ENCODE measurements at places on chromosomes 7 and 10.

- no peak for DNase-seq
Measured at GRCh38 chr10:77045085-77045484, 592.5 kb downstream of the KCNMA1 start.

- DNase-seq: no peak
Measured at GRCh38 chr7:148447221-148447849, 143.2 kb upstream of the C7orf33 start.

DNA sequence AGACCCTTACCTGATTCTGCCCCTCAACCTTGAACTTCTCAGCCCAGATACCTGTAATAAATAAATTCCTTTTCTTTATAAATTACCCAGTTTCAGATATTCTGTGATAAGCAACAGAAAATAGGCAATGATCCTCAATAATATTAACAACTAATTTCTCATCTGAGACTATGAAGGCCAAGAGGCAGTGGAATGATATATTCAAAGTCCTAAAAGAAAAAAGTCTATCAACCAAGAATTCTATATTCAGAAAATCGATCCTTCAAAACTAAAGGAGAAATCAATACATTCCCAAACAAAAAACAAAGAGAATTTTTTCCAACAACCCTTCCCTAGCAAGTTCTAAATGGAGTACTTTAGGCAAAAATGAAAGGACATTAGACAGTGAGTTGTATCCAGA, 279.6 kb downstream of the PTPRN2 start:
- DNase-seq: no peak

DNA sequence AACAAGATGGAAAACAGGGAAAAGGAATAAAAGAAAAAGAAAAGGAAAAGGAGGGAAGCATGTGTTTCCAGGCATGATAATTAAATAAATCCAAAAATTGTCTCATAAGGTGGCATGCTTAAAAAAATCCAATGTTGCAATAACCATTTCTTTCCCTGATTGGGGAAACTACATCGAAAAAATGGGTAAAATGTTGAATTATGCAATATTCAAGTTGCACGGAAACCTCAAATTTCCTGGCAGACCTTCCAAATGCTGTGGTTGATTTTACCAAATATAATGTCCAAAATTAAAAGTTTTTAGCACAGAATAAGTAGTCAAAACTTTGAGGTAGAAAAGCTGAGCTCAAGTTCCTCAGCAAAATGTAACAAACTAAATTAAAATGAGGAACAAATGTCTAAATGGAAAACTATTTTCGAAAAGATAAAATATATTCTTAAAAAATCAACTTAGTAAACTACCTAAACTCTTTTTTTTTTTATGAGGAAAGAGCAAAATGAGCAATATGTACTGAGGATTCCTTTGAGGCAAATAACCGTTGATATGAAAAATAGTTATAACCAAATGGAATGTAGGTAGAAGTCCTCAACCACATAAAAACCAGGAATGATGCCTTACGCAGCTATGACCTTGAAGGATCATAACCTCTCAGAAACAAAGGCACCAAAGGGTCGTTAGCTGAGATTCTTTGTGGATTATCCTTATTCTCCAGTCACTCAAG, 52.6 kb downstream of the MACC1 start:
- no peak for DNase-seq

- DNase-seq: no peak
Measured at GRCh38 chr7:7048213-7048612, 134.1 kb upstream of the C1GALT1 start.

- DNase-seq: no peak
Measured at GRCh38 chr7:44189286-44189992, at the start of gene GCK. TSS of gene GCK (minus strand) at chr7:44189439. CDS start at chr7:44188953, 486 bp downstream.

All from right hindlimb (tissue), 1 donor.